ENCODE measurements at places on chromosomes 7 and 10. TPM values are rescaled to one million over a fixed set of nuclear protein-coding genes. Genes with fewer than 3 reads are reported as not detected.

The PDGFA gene
- 120 TPM for total RNA-seq

The IFIT1B gene
- 26.5 TPM for total RNA-seq

The TAF5 gene
- 7.0 TPM for total RNA-seq

The WEE2 gene
- total RNA-seq: 1.9 TPM

GRCh38 chr10:52322936-52323335, 8.9 kb downstream of the DKK1 start:
- DNase-seq: no peak

DNA sequence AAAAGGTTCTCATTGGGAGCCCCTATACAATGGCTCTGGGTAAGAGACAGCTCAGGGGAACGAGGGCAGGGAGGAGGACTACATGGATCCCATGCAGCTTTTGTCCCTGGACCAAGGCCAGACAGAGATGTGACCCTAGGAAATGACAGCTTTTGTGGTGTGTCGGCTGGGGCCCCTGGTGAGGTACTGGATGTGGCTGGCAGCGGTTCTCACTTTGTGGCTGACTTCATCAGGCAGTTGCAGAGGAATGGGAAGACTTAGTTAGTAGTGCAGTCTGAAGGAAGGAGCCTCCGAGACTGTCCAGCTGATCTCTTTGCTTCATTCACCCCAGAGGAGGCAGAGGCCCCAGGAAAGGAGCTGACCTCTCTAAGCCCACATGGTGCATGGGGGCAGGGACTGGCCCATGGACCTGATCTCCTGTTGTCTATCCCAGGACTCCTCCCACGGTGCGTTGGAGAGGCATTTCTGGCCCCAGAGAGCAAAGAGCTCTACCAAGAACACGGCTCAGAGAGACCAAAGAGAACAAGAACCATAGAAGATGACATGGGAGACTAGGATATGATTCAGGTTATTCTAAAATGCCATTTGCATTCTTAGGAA, 202.9 kb downstream of the RPS24 start:
- DNase-seq: no peak

- no peak for DNase-seq
Measured at GRCh38 chr10:30792025-30792424, 162.5 kb upstream of the LYZL2 start.

DNA sequence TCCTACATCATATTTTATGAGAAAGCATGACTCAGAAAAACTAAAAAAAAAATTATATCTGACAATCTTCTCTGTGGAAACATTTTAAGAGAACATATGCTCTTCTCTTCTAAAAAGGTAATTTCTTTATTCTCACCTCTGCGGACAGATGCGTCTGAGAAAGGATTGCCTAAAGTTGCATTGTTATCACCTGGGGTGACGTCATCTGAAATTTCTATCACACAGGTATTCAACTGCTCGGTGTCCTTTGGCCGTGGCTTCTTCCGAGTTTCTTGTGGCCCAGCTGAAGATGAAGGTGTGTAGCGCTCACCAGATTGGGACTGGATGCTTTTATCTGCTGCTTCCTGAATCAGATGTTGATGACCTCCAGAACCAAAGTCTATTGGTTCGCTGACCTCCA, 14.3 kb upstream of the GATAD1 start:
- no peak for DNase-seq

DNA sequence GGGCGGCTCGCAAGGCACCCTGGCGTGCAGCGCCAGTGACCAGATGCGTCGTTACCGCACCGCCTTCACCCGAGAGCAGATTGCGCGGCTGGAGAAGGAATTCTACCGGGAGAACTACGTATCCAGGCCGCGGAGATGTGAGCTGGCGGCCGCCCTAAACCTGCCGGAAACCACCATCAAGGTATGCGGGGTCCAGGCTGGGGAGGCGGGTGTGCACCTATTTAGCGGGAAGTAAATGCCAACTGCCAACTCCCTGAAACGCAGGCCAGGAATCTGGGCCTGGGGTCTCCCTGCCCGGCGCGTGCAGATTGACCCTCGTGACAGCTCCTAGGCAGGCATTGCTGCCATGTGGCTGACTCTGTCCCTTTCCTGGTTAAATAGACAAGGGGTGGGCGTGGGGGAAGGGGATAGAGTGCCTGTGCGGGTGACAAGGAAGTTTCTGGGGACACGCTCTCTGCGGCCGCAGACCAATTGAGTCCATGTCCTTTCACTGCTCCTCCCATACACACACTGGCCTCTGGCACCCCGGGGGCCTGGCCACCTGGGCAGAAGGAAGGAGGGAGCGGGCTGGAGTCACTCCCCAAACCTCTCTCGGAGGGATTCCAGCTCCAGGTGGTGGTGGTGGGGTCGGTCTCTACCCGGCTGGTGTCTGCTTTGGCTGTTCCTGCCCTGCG, 2.7 kb downstream of the EVX1 start:
- DNase-seq: no peak

DNA sequence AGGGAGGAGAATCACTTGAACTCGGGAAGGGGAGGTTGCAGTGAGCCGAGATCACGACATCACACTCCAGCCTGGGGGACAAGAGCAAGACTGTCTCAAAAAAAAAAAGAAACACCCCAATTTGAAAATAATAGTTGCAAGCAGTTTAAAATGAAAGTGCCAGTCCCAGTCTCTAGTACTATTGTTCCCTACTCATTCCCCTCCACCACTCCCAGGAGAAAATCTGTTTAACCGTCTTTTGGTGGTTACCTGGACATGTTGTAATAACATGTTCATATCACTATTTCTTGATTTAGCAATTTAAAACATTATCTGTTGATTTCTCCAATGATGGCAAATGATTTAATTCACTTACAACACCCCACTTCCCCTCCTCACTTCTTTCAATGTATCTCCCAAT, 44.7 kb downstream of the KIFBP start:
- no peak for DNase-seq

DNA sequence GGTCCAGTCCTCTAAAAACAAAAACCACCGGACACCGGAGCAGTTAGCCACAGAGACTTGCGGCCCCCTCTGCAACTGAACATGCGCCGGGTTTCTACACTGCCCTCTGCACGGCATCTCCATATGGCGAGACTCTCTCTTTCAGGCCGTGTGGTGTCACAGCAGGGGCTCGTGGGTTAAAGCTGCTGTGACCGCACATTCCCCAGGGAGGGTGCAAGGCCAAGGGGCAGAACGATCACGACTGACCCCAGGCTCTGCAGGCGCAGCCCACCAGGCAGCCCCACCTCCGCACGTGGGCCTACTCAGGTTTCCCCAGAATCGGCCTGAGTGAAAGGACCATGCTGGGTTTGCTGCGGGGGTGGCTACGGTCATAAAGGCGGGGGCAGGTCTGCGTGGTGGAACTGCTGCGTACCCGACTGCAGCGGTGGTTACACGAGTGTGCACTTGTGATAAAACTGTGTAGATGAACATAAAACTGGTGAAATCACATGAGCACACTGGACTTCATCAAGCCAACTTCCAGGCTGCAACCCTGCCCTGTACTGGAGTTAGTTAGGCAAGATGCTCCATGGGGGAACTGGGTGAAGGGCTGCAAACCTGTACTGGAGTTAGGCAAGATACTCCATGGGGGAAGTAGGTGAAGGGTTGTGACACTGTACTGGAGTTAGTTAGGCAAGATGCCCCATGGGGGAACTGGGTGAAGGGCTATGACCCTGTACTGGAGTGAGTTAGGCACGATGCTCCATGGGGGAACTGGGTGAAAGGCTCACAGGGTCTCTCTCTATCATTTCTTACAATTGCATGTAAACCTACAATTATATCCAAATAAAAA, 81.4 kb upstream of the PPP2R2D start:
- DNase-seq: no peak

DNA sequence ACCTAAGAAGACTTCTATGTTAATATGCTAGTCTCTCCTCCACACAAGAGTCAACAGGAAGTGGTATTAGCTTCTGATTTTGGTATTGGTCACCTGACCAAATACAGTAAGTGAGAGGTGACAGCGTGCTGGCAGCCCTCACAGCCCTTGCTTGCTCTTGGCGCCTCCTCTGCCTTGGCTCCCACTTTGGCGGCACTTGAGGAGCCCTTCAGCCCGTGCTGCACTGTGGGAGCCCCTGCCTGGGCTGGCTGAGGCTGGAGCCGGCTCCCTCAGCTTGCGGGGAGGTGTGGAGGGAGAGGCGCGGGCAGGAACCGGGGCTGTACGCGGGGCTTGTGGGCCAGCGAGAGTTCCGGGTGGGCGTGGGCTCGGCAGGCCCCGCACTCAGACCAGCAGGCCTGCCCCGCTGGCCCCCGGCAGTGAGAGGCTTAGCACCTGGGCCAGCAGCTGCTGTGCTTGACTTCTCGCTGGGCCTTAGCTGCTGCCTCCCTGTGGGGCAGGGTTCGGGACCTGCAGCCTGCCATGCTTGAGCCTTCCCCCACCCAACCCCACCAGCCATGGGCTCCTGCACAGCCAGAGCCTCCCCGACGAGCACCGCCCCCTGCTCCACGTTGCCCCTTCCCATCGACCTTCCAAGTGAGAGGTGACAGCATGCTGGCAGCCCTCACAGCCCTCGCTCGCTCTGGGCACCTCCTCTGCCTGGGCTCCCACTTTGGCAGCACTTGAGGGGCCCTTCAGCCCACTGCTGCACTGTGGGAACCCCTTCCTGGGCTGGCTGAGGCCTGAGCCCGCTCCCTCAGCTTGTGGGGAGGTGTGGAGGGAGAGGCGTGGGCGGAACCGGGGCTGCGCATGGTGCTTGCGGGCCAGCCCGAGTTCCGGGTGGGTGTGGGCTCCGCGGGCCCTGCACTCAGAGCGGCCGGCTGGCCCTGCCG, 4.2 kb upstream of the ACSL5 start:
- DNase-seq: no peak

All from umbilical cord (tissue), 2 donors.